Mucosa of gallbladder (tissue), 1 donor: ENCODE measurements at places on chromosomes 13 and 19. TPM values are rescaled to one million over a fixed set of nuclear protein-coding genes. Genes with fewer than 3 reads are reported as not detected.

DNA sequence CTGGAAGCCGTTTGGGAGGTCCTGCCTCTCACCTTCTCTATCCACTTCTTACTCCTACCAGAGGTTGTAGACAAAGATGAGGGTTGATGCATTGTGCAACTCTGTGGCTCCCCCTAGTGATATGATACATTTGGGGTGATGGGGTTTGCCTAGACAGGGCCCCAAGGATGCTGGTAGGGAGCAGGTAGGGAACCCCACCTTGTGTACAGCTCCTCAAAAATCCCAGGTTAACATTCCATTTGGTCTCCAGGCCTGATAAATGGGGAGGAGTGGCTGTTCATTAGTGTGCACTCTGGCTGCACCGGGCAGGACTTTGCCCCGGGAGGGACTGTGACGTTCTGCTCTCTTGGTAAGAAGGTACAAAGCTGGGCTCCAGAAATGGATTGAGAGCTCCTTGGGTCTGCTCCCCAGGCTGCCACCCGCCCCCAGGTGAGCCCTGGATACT, 19.2 kb downstream of the SIGLEC8 start:
- DNase-seq = peak; percentile 57

DNA sequence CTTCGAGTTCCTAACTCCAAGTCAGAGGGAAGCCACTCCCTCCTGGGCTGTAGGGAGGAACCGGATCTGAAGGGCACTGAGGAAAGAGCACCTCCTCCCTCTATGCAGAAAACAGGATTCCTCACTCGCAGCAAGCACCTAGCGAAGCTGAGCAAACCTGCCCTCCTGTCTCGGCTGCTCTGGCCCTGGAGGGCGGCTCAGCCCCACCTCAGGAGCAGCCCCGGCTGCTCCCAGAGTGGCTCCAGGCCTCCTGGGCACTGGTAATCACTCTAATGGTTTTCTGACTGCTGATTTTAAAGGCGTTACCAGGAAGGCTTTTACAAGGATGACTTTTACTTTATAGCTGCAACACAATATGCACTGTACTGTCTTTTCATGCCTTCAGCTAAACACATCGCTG, 312.5 kb downstream of the TEX29 start:
- DNase-seq = no peak

- DNase-seq = no peak
Measured at GRCh38 chr19:58305932-58306323, 751 bp downstream of the ERVK3-1 start.

DNA sequence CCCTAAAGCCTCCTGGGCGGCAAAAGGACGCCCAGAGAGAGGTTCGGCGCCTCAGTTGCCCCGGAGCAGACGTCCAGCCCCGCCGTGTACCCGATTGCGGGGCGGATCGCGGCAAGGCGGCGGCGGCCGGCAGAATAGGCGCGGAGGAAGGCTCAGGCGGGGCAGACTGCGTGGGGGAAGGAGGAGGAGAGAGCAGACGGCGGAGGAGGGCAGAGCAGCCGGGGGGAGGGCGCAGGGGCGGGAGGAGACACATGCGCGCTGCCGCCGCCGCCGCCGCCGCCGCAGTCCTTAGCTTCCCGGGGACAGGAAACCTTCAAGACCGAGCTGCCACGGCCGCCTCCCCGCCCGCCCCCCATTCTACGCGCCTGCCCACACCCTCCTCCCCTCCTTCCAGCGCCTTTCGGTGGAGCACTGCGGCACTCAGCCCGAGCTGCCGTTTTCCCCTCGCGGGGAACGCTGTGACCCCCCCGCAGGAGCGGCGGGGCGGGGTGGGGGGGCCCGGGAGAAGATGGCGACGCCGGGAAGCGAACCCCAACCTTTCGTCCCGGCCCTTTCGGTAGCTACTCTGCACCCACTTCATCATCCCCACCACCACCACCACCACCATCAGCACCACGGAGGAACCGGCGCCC, at the start of gene LRCH1:
Gene LRCH1 (plus strand): TSS at position 282 of the 632 bp plus-strand sequence. CDS start 227 bp downstream, at position 509.
- DNase-seq = peak; percentile 91

DNA sequence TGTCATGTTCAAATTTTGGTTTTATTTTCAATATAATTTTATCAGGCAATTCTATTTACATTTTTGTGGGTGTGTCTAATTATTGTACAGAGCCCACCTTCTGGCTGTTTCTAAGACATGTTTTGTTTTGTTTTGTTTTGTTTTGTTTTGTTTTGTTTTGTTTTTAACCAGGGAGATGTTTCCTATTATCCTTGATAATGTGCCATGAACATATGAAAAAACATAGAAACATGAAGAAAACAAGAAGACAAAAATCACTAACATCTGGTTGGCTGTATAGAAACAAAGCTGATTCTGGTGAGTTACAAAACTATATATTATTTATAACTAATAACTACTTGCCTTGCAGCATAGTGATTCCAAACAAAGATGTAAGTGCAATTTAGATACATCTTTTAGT, 128.1 kb upstream of the TRPC4 start:
- DNase-seq = no peak

GRCh38 chr13:98487016-98487415, 89.9 kb downstream of the STK24 start:
- DNase-seq = no peak

GRCh38 chr19:6465006-6465405, 935 bp downstream of the CRB3 start:
- DNase-seq = no peak

GRCh38 chr19:12834566-12834943, at the start of gene RTBDN:
RTBDN (minus strand) TSS chr19:12834579; CDS start chr19:12829979, 4,600 bp downstream.
- no peak for DNase-seq

- DNase-seq = no peak
Measured at GRCh38 chr13:52847682-52848432, 583 bp downstream of the PCDH8 start.

- peak; percentile 95 for DNase-seq
Measured at GRCh38 chr19:2540646-2541454, 64.9 kb downstream of the GADD45B start.

DNA sequence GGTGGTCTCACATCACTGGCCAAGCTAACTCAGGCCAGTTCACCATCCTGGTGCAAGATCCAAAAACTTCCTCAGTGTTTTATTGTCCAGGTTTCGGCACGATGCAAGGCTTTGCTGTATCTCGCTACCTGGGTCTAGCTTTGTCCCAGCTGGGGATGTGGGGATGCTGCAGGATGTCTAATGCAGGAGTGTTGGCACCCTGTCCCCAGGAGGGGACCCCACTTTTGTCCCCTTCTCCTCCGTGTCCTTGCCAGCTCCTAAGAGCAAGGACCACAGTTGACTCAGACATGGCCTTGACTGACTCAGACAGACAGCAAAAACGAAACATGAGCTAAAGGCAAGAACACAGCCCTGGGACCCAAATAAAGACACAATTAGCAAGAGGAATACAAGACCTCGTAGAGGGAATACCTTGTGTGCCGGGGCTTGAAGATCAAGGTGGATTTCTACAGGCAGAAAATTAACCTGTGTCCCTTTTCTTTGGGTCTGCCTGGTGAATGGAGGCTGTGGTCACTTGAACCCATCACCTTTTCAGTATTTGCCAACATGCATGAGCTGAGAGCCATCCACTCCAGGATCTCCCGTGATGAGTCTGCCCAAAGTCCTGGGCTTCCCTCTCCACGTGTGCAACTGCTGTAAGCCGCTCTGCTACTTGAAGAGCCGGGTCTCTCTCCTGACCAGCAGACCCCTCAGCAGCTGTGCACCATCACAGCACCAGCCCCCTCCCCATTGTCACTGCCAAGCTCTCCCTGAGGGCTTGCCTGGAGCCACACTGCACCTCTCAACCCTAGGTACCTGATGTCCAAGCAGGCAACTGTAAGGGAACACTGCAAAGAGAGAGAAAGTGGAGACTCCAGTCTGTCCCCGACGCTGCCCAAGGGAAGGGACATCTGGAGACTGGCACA, 149.5 kb upstream of the ZNF507 start:
- no peak for DNase-seq

GRCh38 chr13:99922631-99923404, 48.7 kb downstream of the ZIC5 start:
- DNase-seq = no peak

- no peak for DNase-seq
Measured at GRCh38 chr19:45347570-45348366, 7.2 kb downstream of the KLC3 start.

DNA sequence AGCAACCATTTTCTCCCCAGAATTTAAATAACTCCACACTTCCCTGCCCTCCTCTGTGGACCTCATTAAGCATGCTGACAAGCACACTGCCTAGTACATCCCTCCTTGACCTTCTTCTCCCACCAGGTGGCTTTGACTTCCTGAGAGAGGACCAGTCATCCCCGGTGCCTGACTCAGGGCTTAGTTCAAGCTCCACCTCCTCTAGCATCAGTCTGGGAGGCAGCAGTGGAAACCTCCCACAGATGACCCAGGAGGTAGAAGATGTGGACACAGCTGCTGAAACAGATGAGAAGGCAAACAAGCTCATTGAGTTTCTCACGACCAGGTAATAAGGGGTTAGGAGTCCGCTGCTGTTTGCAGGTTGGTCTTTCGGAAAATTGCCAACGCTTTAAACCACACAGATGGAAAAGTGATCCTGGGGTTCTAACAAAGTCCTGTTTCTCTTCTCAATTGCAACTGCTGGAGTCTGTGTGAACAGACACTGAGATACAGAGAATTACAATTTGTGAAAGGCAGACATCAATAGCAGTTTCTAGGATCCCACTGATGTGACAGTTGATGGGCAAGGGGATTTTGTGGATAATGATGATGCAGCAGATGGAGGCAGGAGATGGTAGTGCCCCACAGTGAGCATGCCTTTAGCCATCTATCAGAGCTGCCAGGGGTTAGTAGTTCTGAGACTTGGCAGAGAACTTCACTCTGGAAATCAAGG, 86.7 kb downstream of the ZAR1L start:
- no peak for DNase-seq

DNA sequence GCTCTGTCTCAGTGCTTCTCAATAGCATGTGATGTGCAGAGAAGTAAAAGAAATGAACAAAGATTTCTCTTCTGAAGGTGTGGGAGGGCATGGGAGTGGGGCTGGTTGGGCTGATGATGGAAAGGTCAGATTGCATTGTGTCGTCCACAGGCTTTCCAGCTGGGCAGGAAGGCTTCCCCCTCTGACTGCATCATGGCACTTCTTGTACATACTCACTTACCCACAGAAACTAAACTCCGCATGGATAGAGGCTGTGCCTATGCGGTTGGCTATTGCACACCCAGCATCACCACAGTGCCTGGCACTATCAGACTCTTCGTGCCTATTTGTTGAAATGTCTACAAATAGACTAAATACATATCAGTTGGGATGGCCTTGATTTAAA, 24.4 kb upstream of the TNFSF11 start:
- no peak for DNase-seq

DNA sequence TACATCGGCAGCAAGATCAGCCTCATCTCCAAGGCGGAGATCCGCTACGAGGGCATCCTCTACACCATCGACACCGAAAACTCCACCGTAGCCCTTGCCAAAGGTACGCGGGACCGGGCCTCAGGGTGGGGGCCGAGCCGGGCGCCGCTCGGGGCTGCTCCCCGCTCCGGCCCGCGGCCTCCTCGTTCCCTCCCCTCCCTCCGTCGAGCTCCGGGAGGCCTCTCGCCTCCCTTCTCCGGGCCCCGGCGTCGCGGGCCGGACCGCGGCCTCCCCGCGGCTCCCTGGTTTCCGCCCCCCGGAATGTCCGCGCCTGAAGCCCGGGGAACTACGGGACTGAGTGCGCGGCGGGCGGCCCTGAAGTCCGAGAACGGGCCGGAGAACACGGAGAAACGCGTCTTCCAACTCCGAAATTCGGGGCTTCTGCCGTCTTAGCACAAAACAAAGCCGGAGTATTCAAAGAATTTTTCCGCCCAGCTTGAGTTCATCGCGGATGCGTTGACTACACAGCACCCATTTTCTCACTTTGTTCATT, 423 bp downstream of the LSM14A start:
- DNase-seq = peak; percentile 19

DNA sequence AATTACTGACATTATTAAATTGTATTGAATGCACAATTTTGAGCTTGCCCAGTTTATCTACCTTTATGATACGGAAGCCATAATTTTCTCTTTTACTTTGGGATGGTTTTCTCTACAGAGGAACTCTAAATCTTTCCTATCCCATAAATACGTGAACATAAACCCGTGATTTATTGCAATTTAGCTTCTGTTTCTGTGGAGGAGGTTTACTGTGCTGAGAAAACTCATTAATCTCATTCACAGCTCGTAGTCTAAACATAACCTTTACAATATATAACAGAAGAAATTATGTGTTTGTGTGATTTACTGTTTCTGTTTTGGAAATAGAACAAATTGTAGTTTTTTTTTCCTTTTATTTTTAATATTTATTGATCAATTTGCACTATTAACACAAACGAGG, 207.1 kb upstream of the PCDH9 start:
- no peak for DNase-seq

DNA sequence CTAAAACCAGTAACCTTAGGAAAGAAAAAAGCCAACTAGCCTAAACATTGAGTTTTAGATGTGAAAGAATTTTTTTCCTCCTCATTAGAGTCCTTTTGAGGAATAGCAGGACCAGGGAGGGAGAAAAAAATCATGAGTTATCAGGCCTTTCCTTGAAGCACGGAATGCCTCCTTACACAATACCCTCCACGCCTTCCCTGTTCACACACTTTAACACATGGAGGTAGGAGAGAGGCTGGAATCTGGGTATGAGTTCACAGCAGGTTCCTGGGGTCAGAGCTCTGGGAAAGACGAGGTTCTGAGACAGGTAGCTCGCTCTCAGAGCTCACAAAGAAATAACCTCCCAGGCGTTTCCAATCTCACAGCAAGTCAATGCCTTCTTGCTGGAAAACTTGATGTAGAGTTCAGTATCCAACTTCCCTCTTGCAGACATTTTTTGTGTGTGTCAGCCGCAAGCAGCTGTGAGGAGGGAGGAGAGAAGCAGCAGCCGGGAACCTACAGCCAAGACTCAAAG, 716 bp downstream of the ZNF573 start:
- no peak for DNase-seq

DNA sequence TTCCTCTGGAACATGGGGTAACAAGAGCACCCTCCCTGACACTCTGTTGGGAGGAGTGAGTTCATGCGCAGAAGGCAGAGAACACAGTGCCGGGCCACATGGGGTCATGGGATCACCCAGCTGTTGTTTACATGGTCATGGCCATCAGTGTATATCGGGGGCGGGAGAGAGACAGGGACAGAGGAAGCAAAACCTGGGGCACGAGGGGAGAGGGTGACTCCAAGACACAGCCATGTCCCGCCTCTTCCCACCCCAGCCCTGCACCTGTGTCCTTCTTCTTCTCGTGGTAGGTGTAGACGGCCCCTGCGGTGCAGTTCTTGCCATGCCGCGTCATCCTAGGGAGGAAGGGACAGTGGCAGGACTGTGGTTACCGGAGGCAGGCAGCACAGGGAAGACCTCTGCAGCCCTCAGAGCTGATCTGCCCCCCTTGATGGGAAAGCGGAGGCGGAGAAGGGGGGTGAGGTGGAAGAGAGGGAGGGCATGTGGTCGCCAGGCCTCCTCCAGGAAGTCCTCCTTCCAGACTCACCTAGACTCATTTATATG, 19.9 kb downstream of the NOSIP start:
- peak; percentile 37 for DNase-seq

The STOML3 gene
- total RNA-seq = not detected

The SBK3 gene
- total RNA-seq = 0.20 TPM

The NLRP5 gene
- not detected for total RNA-seq

The ZNF836 gene
- 16.7 TPM for total RNA-seq

The PSG11 gene
- not detected for total RNA-seq

The ZNF575 gene
- 4.1 TPM for total RNA-seq

The TDRD3 gene
- total RNA-seq = 30.8 TPM

The FDX2 gene
- 21.8 TPM for total RNA-seq

The CCDC169 gene
- 2.0 TPM for total RNA-seq

The ZSWIM9 gene
- 10.7 TPM for total RNA-seq

The RNF113B gene
- not detected for total RNA-seq

The BST2 gene
- total RNA-seq = 90.6 TPM
